ENCODE measurements at places on chromosomes 7 and 10. TPM values are rescaled to one million over a fixed set of nuclear protein-coding genes. Genes with fewer than 3 reads are reported as not detected.

Gene OR2A7
- not detected for total RNA-seq

Gene PNLIP
- not detected for total RNA-seq

Gene BMI1
- 44.1 TPM for total RNA-seq

Gene STEAP1
- 6.5 TPM for total RNA-seq

Gene TAS2R41
- total RNA-seq: not detected

Gene CYP26A1
- total RNA-seq: not detected

GRCh38 chr7:20141002-20141345, 76.2 kb downstream of the MACC1 start:
- DNase-seq: no peak

DNA sequence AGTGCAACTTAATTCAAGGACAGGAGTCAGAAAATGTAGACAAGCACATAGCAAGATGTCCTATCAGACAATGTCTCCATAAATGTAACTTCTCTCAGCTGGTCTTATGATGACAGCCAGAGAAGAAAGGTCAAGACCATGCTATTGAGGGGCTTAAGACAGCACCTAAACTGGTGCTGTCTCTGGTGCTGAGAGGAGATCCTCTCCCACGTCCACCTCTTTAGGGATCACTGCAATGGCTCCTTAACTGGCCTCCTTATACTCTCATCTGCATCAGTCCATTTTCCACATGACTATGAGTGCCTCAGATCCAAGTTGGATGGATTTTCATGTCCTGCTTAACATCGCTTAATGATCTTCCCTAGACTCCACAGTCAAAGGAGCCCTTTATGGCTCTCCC, 210.6 kb downstream of the ARL4A start:
- no peak for DNase-seq

DNA sequence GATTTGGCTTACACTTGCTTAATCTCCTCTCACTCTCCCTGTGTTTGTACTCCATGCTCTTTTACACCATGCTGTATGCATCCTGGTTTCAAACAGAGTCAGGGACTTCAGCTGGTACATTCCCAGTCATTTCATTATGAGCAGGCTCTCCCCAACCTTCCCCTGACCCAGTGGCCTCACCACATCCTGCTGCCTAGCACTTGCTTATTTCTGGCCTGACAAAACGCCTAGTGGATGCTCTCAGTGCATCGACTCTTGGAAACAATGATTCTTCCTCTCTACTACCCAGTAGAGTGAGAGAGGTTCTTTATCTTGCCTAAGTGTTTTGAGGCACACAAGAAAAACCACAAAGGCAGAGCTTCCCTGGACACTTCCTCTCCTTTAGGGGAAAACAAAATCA, 63.4 kb downstream of the CAV1 start:
- DNase-seq: no peak

DNA sequence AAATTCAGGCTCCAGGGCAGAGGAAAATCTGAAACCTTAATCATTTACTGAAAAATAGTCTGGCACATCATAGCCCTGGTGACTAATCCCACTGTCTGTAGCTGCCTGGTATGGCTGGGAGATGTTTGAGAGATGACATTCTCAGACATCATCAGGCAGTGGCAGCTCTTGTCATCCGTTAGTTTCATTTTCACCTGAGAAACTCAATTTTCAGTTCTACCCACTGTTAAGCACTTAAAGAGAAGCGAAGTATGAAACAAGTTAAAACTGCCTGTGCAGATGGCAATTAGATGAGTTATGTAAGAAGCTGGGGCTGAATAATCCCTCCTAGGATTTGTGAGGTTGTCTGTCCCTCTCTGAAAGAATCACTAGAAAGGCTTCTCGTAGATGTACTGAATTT, 150.2 kb downstream of the NSUN6 start:
- no peak for DNase-seq

DNA sequence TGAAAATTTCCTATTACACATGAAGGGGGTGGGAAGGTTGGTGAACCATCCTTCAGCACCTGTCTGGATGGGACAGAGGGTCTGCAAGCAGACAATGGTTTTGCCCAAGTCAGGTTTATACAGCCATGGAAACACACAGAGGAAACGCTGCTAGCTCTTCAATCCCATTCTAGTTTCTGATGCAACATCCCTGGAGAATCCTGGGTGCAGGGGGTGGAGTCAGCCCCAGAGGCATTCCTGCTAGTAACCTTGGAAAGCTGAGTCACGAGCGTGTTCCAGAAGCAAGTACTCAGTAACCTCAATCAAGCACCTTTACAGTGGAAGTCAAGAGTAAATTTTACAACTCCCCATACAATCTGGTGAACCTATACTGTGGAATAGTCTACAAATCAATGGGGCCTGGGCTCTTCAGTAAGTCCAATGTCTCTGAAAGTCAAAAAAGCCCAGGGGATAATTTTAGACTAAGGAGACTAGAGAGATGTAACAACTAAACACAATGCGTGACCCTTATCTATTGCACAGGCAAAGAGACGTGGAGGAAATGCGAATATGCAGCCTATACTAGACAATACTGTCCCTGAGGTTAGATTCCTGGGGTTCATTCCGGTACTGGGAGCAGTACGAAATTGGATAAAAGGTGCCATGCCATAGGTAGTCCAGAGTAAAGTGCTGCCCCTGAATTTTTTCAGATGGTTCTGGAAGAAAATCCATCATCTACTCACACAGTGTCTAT, 95.4 kb downstream of the ZRANB1 start:
- DNase-seq: no peak

GRCh38 chr7:158648787-158649186, 55.8 kb downstream of the NCAPG2 start:
- no peak for DNase-seq

DNA sequence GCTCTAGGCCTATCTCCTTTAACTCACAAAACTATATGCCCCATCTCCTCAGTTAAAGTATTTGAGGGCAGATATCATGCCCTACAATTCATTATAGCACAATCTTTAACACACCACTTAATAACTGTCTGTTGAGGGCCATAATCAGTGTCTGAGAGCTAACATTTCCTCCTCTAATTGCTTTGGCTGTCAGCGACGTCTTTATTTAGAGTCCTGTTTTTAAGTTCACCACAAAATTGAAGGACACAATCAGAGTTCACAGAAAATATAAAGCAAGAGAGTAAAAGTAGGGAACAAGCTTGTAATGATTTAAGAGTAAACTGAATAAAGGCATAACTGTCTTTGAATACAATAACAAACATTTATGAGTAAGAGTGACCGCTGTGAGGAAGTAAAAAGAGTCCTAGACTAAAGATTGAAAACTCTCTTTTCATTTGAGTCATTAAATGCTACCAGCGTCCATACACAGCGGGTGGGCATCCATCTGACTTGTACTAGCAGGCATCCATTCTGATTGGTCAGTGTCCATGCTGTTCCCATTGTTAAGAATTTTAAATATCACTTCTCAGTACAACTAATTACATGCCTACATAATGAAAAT, 38.4 kb upstream of the ABCB4 start:
- no peak for DNase-seq

DNA sequence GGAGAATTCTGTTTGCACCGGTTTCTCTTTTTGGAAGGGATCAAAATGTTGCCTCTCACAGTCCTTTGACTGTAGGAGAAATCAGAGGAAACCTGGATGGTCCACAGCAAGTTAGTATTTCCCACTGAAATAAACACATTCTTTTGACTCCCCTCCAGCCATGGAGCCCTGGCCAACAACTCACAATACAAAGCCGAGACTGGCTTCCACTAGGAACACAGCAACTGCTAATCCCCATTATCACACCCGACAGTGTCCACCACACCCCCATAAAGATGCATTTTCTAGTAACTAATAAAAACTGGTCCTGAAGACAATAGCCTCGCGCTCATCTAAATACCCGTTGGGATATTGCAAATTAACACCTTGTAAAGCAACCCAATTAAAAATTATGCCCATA, 798 bp upstream of the MACROH2A2 start:
- DNase-seq: no peak

DNA sequence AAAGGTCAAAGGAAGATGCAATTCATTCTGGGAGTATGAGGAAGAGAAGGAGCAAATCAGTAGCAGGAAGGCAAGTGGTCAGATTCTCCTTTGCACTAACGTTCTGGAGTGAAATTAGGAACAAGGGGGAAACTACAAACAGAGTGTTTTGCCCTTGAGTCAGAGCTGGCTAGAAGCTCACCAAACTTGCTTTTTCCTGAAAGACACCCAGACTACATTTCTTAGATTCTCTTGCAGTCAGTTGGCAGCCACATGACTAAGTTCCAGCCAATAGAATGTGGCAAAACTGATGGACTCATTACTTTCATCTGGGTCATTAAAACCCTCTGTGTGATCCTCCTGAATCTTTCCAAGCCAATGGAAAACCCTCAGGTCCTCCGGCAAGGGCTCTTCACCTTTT, 18.6 kb upstream of the DLX5 start:
- no peak for DNase-seq

- DNase-seq: no peak
Measured at GRCh38 chr10:15735763-15736162, 16.0 kb upstream of the ITGA8 start.

- DNase-seq: no peak
Measured at GRCh38 chr10:78645169-78645686, 423.5 kb upstream of the ZMIZ1 start.

- DNase-seq: no peak
Measured at GRCh38 chr10:103852189-103852711, 3.1 kb downstream of the SH3PXD2A start.

DNA sequence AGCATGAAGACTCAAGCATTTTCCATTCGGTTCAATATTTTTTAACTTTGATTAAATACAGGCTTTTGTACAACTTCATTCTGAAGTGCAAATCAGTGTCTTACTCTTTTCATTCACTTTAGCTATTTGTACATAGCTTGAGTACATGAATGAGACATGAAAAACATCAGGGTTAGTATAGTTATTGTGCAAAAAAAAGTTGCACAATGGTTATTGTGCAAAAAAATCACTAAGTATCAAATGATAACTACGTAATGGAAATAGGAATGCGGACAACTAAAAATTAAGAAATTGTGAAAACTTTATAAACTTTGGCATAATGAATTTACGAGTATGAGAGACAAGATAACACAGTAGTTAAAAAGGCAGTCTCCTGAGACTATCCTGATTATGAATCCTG, 442.9 kb downstream of the ARL4A start:
- DNase-seq: no peak

DNA sequence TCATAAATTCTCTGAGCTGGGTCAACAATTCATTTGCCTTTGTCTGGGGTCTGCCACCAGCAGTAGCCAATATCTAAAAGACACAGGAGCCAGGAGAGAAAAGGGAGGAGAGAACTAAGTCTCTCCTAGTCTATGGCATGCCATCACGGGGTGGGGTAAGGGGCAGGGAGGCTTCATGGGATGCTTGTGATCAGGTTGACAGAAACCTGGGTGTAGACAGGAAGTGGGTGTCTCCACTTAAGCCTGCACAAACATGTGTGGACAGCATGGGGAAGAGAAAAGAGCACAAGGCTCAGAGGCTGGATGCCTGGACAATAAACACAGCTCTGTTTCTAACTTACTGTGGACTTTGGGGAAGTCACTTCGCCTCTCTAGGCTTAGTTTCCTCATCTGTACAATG, 11.5 kb upstream of the C10orf53 start:
- DNase-seq: no peak

DNA sequence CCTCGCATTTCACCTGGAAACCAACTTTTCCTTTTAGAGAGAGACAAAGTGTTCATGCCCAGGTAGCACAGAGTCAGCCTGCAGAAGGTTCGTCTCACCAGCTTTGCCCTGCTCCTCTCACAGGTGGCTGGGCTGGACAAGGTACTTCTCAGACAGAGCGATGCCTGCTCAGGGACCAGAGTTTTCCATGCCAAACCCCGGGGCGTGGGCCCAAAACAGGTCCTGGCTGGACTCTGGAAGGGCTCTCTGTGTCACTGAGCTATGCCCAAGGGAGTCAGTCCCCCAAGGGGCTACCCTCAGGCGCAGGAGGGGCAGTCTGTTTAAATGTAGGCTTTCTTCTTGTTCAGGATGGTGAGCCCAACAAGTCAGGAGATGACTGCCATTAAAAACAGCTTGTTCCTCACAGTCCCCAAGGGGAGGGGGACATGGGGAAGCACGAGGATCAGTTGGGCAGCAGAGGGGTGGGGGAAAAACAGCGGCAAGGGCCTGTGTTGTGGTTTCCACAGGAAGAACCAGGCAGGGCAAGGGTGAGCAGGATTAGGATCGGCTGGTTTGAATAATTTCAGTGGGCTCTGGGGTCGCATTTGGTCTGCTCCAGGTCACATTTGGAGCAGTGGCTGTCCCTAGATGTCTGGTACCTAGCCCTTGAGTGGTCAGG, 55.5 kb upstream of the FIGNL1 start:
- no peak for DNase-seq

- DNase-seq: no peak
Measured at GRCh38 chr7:93226310-93226709, at the start of gene HEPACAM2. Gene HEPACAM2, minus strand, starts transcription at chr7:93226469.

DNA sequence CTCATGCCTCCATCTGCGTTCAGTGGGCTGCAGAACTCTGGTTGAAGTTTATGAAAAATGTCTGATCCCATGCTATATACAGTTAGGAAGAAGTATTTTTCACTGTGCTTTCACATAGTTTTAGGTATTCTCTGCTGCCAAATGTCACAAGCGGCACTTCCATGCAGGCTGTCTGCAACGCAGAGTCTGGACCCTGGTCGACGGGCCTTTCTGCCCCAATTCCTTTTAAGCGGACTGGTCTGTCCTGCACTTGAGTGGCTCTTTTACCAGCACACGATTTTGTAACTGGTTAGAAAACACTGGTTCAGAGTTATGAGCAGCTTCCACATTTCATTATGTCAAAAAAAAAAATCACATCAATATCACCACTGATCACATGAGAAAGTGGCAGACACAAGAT, 143.0 kb downstream of the DIP2C start:
- peak; percentile 27 for DNase-seq

- DNase-seq: no peak
Measured at GRCh38 chr10:126432507-126432906, 44.2 kb upstream of the ADAM12 start.

DNA sequence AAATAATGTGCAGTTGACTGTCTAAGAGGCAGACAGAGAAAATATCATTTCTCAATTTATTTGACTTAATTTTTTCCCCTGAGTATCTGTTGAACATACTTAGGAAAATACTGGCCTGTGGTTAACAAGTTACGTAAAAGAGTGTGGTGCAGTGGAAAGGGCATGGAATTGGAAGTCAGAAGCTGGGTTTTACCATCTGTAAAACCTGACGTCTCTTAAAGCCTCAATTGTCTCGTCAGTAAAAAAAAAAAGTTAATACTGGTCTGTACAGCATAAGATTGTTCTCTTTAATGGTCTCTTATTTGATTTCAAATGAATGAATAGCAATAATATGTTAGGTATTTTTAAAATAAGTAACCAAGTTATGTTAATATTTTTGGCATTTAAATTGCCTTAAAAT, 67.8 kb downstream of the PHTF2 start:
- DNase-seq: no peak

- DNase-seq: no peak
Measured at GRCh38 chr10:66719483-66719882, 206.4 kb upstream of the LRRTM3 start.

GRCh38 chr7:151123158-151123821, 37.0 kb downstream of the AGAP3 start:
- no peak for DNase-seq

- DNase-seq: no peak
Measured at GRCh38 chr7:15313361-15313760, 248.5 kb downstream of the AGMO start.

Measured in cardiac septum (tissue), 1 donor.